ENCODE measurements at places on chromosomes 7 and 10. TPM values are rescaled to one million over a fixed set of nuclear protein-coding genes. Genes with fewer than 3 reads are reported as not detected.

The GPR15LG gene
- polyA plus RNA-seq: 0.18 TPM

The NPC1L1 gene
- 2.4 TPM for polyA plus RNA-seq

The MACROH2A2 gene
- polyA plus RNA-seq: 87.3 TPM

The CPA1 gene
- polyA plus RNA-seq: 2.5 TPM

The PON1 gene
- polyA plus RNA-seq: 0.34 TPM

The C7orf25 gene
- polyA plus RNA-seq: 6.6 TPM

The GPR26 gene
- polyA plus RNA-seq: 0.01 TPM

The ADARB2 gene
- 1.3 TPM for polyA plus RNA-seq

The IFIT1B gene
- polyA plus RNA-seq: 0.15 TPM

DNA sequence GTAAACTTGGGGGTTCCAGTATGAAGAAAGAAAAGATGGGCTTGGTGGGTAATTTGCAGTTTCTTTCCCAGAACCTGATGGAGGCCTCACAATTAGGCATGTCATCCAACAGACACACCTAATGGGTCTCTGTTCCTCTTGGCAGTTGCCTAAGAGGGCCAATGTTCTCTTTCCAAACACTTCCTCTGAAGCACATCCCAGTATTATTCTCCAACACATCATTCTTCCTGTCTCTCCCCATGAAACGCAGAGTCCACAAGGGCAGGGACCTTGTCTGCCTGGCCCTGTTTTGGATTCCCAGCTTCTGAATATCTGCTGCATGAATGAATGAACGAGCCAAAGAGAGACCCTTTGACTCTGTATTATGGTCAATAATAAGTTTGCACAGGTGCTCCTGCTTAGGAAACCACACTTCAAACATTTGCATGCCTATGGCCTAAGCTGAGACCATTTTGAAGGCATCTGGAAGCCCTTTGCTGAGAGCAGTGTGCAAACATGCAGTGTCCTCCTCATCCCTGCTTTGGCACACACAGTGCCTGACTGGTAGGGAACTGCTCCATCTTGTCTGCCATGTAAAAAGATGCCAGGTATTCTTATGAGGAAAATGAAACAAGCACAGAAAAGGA, 100.9 kb upstream of the CHST15 start:
- no peak for DNase-seq

DNA sequence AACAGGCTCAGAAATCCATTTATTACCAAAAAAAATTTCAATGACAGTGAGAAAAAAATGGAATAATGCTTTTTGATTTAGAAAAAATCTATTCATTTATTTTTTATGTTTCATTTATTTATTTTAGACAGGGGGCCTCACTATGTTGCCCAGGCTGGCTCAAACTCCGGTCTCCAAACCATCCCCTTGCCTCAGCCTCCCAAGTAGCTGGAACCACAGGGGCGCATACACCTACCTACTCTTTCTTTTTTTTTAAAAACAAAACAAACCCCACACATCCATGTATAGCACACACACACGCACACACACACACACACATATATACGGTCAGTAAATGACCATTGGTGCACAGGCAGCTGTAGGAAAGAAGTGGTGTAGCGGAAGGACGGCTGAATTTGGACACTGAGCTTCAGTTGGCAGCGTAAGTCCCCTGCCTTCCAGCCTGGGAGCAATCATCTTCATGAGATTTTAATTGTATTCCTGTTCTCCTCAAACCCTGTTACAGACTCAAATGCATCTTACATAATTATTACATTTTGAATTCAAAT, 28.8 kb downstream of the ARL4A start:
- DNase-seq: no peak

- DNase-seq: no peak
These were observed 274.4 kb downstream of the HTR7 start for GRCh38 chr10:90583416-90583815.

DNA sequence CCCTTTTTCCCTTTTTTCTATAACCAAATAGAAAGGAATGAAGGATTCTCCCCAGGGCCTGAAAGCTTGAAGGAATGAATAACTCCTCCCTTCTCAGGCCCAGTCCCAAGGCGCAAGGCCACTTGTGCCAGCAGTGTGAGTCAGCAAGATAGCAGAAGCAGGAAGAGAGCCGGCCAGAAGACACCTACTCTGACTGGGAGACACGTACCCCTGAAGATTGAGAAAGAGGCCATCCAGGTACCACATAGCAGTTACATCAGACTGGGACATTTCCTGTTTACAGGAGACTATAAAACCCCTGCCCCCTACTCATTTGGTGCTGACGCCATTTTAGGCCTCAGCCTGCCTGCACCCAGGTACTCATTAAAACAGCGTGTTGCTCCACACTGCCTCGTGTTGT, 65.5 kb downstream of the LRRC17 start:
- DNase-seq: no peak

- no peak for DNase-seq
These were observed 184.4 kb upstream of the LYZL2 start for GRCh38 chr10:30813872-30814481.

DNA sequence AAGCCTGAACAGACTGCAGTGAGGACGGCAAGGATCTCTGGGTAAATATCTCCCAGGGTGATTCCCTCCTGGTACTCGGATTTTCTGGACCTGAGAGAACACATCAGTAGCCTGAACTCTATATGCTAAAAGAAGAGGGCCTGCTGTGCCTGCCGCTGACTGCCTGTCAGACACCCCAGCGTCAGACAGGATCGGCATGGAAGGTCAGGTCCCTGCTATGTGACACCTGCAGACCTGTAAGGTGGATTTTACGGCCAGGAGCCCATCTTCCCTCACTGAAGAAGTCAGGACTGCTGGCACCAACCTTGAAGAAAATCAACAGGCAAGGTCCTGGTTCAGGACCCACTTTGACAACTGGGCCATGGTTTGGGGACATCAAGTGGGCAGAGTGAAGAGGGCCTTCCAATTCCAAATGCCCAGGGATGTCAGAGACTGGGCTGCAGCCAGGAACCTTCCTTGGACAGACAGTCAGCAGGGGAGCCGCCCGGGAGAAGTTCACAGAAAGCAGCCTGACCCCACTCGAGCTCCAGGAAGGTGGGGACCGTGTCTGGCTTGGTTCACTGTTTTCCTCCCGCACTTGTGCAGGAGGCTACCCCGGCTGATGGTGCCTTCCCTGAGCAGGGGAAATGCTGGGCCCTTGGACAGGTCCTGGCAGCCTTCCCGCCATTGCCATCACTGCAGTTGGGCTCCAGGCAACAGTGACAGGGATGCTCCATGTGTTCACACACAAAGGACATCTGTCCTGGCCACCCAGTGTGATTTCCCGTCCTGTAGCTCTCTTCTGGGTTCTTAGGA, 91.8 kb upstream of the LANCL2 start:
- DNase-seq: no peak

DNA sequence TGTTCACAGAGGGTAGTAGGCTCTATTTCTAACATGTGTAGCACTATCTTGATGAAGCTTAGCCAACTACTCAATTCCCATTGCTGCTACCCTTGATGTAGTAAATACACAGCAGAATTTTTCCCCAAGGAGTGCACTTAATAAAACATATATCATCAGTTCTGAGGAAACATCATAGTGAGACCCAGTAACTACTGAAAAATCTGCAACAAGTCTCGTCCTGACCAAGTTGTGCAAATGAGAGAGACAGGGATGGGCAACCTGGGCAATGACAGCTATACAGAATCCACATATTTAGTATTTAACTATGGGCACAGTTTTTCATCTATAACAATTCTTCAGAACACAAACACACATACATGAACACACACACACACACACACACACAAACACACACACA, 1073.8 kb upstream of the SORCS1 start:
- no peak for DNase-seq

- no peak for DNase-seq
These were observed 103.2 kb upstream of the GPR141 start for GRCh38 chr7:37580376-37580775.

- DNase-seq: no peak
These were observed 51.7 kb downstream of the CREM start for GRCh38 chr10:35178331-35178730.

DNA sequence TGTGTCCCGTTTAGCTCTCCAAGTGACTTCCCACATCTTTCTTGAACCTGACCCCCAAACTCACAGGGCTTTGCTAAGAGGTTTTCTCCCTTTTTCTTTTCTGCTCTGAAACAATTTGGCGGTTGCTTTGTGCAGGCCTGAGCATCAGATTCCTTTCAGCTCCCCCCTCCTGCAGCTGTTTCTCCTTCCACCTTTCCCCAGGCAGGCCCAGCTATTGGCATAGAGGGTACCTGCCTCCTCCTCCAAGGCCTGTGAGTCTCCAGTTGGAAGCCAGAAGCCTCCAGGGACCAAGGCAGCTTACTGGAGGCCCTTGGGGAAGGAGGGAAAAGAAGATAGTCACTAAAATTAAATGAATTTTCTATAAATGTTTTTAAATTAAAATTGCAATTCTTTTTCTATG, 7.7 kb downstream of the VAX1 start:
- no peak for DNase-seq

GRCh38 chr10:102620138-102620590, 24.1 kb upstream of the TRIM8 start:
- DNase-seq: no peak

DNA sequence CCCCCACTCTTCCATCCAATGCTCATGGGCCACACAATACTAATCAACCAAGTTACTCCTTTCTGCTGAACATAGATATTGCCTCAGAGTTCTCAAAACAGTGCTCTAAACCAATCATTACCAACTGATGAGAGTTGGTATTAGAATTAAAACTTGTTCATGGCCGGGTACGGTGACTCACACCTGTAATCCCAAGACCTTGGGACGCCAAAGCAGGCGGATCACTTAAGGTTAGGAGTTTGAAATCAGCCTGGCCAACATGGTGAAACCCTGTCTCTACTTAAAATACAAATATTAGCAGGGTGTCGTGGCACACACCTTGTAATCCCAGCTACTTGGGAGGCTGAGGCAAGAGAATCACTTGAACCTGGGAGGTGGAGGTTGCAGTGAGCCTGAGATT, 8.2 kb downstream of the TM9SF3 start:
- no peak for DNase-seq

- no peak for DNase-seq
These were observed 364.3 kb upstream of the TMEM229A start for GRCh38 chr7:124397134-124397533.

DNA sequence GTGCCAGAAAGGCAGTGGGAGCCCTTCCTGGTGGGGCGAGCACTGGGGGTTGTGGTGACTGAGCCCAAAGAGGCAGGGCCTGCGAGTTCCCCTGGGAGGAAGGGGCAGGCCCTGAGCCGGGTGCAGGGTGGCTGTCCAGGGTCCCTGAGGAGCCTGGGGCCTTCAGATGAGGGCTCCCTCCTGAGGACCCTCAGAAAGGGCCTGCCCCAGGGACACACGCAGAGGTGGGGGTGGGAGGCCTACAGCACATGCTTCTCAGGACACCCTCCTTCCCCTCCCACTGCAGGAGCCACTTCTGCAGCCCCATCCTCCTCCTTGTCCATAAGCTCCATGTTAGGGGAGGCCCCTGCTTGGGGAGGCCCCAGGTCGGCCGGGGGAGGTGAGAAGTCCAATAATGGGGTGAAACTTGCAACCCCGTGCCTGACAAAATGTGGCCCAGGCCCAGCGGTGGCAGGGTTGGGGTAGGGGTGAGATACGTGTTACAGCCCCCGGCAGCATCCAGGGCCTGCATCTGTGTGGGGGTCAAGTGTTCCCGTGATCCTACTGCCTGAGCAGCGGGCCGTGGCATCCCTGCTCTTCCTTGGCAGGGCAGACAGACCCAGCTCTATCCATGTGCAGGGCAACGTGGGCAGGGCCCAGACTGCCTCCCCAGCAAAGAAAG, 31.8 kb upstream of the RET start:
- DNase-seq: no peak

GRCh38 chr10:113096128-113096996, 146.3 kb downstream of the TCF7L2 start:
- no peak for DNase-seq

- DNase-seq: no peak
These were observed 14.1 kb downstream of the MICU1 start for GRCh38 chr10:72611783-72612182.

DNA sequence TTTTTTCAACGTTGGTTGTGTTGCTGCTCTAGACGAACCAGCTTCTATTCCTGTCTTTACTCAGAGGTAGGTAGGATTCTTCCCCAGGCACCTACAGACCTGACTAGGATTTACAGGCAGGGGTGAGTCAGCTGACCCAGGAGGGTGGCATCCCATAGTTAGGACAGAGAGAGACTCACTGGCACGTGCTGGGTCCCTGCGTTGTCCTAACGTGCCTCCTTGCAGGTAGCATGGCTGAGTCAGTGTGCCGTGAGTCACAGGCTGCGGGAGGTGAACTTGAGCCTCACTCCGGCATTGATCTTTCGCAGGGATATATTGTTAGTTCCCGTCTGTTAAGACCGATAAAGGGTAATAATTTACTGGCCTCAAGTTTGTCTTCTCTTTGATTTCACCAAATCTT, 96.5 kb downstream of the PFKFB3 start:
- no peak for DNase-seq

DNA sequence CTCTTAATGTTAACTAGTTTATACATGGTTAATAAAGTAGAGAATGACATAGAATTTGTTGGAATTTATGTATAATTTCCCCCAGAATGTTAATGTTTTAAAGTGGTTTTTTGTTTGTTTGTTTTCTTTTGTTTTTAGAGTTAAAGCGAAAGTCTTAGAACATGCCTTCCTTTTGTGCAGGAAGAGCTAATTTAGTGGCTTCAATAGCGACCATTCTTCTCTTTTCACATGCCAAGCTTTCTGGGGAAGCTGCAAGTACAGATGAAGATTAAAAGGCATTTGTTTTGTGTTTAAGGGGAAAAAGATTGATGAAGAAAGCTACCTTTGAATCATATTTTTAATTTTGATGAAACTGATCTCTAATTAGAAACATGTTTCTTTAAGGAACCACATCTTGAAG, 256.3 kb upstream of the CSTF2T start:
- no peak for DNase-seq
